C1 segment of cervical spinal cord (tissue), 14 donors: ENCODE measurements at places on chromosomes 13 and 19.

DNA sequence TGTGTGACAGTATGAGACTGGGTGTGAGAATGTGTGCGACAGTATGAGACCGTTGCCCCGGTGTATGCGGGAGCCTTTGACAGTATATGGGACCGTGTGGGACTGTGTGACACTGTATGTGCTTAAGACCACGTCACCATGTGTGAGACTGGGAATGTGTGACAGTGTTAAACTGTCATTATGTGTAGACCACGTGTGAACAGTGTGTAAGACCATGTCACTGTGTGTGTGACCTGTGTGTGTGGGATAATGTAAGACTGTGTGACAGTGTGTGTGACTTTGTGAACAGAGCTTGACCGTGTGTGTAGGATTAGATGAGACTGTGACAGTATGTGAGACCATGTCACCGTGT is 549 bp downstream of the ZNF583 start:
- no peak for DNase-seq

DNA sequence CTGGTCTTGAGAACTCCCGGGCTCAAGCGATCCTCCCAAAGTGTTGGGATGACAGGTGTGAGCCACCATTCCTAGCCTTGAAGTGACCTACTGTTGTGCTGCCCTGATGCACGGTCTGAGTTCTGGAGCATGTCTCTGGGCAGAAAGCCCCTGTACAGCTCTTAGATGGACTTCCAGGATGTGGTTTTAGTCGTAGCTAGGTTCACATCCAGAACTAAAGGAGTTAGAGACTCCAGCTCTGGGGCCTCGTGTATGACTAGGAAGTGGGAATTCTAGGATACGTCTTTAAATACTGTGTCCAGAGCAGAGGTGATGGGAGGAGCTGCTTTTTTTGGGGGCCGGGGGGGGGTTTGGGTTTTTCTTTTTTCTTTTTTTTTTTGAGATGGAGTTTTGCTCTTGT is 12.2 kb downstream of the UPF1 start:
- no peak for DNase-seq

- no peak for DNase-seq
Measured at GRCh38 chr13:68007576-68007975, 777.4 kb upstream of the PCDH9 start.

DNA sequence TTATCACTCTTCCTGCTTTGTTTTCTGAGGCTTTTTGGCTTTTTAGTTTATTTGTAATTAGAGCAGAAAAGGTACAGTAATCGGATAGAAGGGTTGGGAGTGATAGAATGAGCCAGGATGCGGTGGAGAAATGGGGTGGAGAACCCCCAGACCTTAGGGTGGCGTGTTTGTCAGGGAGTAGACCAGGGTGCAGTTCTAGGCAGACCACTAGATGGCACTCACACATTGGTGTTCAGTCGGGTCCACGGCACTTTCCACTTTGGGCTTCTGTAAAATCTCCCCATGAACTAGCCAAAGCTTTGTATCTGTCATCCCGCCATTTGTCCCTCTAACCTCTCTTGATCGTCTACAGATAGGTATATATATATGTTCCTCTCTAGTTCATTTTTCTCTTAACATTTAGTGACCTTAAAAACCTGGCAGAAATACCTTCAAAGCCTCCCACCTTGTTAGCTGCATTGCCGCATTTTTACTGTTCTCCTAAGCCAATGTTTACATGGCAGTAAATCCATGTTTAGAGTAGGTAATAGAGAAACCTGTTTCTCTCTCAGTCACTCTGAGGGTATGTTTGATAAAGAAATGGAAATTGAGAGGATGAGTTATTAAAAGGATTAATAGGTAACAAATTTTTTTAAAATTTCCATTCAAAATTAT is 154.9 kb downstream of the TM9SF2 start:
- peak; percentile 36 for DNase-seq

DNA sequence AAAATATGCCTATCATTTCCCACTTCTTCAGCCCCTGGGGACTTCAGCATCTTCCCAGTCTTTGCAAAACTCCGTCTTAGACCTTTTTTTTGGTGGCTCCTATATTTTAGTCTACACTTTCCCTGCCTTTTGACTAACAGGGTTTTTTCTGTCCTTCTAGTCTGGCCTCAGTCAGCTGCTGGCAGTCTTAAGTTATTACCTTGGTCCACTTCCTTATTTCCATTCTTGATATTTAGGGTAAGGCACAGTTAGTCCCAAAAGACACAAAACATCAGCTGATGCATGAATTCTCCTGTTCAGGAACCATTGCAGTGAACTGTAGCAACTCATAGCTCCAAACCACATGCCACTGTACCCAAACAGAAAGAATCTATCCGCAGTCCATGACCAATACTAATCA is 234.6 kb upstream of the RFC3 start:
- DNase-seq: no peak

- no peak for DNase-seq
Measured at GRCh38 chr19:3231288-3231687, 6.8 kb downstream of the CELF5 start.

DNA sequence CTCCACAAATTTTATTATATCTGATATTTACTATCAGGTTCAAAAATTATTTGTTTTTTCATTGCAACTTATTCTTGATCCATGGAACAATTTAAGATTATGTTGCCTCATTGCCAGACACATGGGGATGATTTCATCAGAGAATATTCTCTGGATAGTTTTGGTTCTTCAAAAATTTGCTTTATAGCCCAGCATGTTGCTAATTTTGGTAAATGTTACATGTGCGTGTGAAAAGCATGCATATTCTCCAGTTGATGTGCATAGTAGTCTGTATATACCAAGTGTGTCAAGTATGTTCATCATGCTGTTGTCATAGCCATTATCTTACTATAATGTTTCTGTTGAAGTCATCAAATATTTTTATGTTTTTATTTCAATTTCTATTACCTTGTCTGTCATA is 122.3 kb downstream of the RFC3 start:
- no peak for DNase-seq

- DNase-seq: no peak
Measured at GRCh38 chr13:30745906-30746686, 10.8 kb downstream of the ALOX5AP start.

DNA sequence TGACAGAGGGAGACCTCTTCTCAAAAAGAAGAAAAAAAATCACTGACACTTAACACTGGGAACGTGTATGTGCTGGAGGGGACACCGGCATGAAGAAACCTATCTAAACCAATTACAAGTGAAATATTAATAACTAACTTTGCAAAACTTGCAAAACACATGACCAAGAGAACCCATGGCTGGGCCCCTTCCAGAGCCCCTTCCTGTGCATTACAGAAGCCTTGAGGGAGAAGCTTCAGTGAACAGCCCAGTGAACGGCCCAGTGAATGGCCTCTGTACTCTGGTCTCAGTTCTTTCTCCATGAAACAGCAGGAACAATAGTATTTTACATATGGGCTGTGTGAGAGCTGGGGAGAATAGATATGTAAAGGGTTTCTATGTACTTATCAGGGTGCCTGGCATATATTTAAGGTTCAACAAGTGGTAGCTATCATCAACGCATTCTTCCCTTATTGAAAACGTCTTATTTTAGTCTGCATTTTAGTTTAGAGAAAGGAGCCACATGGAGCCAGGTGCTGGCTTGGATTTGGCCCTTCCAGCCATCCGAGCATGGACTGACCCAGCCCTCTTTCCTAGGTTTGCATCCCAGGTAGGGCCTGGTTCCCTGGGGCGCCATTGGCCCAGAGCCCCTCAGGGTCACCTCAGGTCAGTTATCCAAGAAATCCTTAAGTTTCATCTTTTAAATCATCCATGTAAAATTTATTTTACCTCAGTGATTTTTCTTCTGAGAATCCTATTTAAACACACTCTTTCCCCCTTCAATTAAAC is 54.5 kb downstream of the CCDC70 start:
- DNase-seq: no peak

GRCh38 chr19:48469289-48469881 is at the start of gene CYTH2:
Gene CYTH2, plus strand, starts transcription at chr19:48469369. Its CDS starts 139 bp downstream, at chr19:48469508.
- peak; percentile 80 for DNase-seq

DNA sequence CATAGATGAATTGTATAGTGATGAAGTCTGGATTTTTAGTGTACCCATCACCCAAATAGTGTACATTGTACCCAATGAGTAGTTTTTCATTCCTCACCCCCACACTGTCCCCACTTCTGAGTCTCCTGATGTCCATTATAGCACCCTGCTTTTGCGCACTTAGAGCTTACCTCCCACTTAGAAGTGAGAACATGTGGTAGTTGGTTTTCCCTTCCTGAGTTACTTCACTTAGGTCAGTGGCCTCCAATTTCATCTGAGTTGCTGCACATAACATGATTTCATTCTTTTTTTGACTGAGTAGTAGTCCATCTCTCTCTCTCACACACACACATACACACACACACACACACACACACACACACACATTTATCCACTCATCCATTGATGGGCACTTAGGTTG is 43.2 kb upstream of the ALOX5AP start:
- no peak for DNase-seq

DNA sequence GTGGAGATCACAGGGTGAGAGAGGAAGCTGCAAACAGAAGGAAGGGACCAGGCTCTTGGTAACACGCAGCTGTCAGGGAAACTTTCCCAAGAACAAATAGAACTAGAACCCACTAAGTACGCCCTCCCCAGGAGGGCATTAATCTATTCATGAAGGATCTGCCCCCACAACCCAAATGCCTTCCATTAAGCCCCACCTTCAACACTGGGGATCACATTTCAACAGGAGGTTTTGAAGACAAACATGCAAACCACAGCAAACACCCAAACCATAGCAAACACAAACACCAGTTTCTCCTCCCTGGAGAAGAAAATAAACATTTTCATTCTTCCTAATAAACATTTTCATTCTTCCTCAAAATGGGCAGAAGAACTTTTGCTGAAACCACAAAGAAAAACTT is 329.6 kb downstream of the EFNB2 start:
- DNase-seq: no peak

DNA sequence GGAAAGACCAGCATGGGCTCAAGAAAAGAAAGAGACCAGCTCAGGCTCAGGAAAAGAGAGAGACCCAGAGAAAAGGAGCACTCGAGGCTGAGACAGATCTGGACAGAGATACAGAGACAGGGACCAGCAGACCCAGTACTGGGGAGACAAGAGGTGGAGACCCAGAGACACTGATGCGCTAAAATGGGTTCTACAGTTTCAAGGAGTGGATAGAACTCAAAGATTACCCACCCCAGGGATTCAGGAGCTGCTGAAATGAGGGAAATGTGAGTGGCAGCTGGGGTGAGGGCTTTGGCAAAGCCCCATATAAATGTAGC is 609 bp upstream of the ZSCAN18 start:
- DNase-seq: no peak

DNA sequence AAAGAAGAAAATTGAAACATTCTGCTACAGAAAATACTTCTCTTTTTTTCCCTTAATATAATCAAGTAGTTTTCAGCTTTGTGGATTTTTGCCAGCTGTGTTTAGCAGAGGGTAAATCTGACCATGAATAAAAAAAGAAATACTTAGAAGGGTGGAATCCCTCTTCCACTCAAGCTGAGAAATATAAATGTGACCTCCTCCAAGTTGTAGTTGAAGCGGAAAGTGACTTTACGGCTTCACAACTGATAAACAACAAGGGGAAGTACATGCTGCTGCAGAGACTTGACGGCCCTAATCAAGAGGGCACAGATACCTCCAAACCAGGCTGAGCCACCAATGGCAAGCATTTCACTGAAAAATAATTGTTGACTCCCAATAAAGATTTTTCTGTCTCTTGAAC is 785.0 kb downstream of the SLITRK5 start:
- no peak for DNase-seq

DNA sequence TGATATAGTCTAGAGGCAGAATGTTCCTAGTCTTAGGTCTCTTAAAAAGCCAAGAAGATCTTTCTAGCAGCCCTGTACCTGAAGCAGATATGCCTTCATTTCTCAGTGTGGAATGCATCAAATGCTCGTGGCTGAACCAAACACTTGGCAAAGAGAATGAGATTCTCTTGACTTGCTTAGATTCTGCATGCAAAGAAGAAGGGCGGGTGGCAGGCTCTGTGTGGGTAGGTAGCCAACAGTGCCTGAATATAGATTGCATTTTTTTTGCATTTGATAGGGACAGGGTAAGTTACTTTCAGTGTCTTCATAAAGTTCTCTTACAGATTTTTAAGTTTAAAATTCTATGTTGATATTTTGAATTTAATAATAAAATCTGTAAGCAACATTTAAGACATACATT is 27.3 kb downstream of the IFT88 start:
- no peak for DNase-seq

DNA sequence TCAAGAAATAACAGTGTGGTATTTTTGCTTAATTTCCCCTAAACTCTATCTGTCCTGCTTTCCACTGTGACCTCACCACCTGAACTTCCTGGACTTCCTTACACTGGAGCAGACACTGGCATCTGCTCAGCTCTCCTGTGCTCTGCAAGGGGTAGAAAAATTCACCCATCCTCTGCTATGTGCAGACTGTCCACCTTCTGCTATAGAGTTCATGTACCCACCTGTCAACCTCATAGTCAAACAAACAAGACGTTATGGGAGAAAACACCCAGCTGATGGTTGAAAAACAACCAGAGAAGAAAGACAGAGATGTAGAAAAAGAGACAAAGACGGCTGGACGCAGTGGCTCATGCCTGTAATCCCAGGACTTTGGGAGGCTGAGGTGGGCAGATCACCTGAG is 12.2 kb downstream of the LAIR1 start:
- DNase-seq: no peak

- no peak for DNase-seq
Measured at GRCh38 chr13:100773429-100773828, 98.8 kb upstream of the TMTC4 start.

- DNase-seq: no peak
Measured at GRCh38 chr13:93637852-93638251, 411.2 kb downstream of the GPC6 start.

GRCh38 chr19:31377736-31378135 is 28.5 kb upstream of the TSHZ3 start:
- DNase-seq: no peak

DNA sequence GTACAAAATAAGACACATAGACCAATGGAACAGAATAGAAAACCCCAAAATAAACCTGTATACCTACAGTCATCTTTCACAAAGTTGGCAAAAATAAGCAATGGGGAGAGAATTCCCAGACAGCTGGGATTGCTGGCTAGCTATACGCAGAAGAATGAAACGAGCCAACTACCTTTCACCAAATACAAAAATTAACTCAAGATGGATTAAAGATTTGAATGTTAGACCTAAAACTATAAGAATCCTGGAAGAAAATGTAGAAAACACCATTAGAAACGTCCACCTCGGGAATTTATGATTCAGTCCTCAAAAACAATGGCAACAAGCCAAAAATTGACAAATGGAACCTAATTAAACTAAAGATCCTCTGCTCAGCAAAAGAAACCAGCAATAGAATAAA is 408.1 kb upstream of the SLITRK1 start:
- no peak for DNase-seq
